Ureter (tissue), 1 donor: ENCODE measurements at places on chromosomes 11 and 22.

GRCh38 chr11:94924171-94924572, 49.2 kb downstream of the CWC15 start:
- no peak for DNase-seq

DNA sequence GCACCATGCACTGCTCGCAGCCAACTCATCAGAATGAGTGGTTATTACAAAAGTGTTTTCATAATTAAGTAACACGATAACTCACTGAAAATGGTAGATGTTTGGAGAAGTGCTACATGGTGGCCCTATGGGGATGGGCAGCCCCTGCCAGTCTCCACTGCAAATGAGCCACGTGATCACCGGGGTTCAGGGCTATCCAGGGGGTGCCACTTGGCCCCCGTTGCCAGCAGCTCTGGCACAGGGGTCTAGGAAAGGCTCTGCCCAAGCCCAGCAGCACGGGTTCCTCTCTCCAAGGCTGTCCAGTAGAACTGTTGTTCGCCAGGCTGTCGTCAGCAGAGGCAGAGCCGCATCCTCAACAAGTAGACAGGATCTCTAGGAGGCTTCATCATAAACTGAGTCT, 382.1 kb upstream of the B3GAT1 start:
- DNase-seq, result no peak

DNA sequence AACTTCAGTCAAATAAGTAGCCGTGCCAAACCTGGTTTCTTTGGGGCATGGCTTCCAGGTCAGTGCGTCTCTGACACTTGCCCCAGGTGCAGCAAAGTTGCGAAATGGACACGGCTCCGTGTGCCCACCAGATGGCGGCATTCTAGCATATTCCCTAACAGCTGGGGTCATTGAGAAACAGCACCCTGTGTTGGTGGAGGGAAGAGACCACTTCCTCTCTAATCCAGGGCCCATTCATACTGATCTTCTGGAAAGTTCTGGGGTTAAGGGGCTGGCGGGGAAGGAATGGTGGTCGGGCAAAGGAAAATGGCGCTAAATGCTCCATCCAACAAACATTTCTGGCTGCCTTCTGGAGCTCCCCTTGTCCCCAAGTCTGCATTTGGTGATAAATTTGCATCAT, 141.2 kb upstream of the TIMP3 start:
- peak; percentile 74 for DNase-seq

- DNase-seq, result no peak
These were observed 86.6 kb upstream of the GRIK4 start for GRCh38 chr11:120424970-120425332.

GRCh38 chr11:32016111-32016510, 74.8 kb upstream of the RCN1 start:
- DNase-seq, result no peak

- DNase-seq, result no peak
These were observed 164.6 kb downstream of the ETS1 start for GRCh38 chr11:128422576-128423370.

- DNase-seq, result no peak
These were observed 7.3 kb upstream of the PKNOX2 start for GRCh38 chr11:125157118-125157733.

DNA sequence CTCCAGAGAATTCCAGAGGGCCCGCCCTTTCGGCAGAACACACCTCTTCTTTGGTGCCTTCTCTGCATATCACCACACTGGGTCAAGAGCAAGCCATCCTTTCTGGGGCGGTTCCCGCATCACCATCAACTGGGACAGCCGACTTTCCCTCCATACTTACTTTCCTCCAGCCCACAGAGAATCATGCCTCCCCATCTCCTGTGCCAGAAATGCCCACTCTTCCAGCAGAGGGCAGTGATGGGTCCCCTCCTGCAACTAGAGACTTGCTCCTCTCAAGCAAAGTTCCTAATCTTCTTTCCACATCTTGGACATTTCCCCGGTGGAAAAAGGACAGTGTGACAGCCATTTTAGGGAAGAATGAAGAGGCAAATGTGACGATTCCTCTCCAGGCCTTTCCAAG, 157.7 kb downstream of the C11orf91 start:
- DNase-seq, result peak; percentile 63

- DNase-seq, result no peak
These were observed 68.8 kb downstream of the CD44 start for GRCh38 chr11:35207471-35208403.

- no peak for DNase-seq
These were observed 24.1 kb upstream of the APLNR start for GRCh38 chr11:57260937-57261783.

DNA sequence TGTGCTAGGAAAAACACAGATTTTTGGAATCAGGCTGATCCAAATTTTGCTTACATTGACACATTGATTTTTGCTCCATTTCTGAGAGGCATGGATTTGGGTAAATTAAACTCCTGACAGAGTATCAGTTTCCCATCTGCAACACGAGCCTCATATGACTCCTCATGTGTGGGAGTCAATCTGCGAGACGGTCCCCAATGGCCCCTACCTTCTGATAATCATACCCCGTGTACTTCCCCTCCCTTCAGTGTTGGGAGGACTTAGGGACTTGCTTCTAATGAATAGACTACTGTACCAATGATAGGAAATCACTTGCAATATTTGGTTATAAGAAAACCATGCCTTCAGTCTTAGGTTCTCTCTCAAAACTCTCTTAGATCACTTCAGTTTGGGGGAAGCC, 302.7 kb downstream of the ETS1 start:
- no peak for DNase-seq

DNA sequence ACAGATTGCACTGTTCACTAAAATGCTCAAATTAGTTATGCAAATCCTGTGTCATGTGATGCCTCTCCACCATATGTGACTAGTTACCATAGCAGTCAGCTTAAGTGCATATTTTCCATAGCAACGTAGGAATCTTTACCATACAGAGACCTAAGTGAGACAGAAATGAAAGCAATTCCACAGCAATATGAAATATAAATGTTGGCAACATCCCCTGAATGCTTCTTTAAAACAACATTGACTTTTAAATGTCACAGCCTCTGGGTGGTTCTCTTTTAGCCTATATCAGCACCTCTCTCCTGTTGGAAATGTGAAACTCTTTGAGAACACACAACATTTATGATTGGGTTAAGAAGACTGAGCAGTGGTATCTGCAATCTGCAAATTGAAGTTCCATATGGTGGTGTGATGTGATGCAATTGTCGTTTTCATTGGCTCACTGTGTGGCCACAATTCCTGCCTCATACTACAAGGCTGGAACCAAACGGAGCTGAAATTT, 814.6 kb downstream of the DLG2 start:
- no peak for DNase-seq

- no peak for DNase-seq
These were observed 14.3 kb upstream of the FGF19 start for GRCh38 chr11:69718147-69718546.
